ENCODE measurements at places on chromosomes 16 and 17.

DNA sequence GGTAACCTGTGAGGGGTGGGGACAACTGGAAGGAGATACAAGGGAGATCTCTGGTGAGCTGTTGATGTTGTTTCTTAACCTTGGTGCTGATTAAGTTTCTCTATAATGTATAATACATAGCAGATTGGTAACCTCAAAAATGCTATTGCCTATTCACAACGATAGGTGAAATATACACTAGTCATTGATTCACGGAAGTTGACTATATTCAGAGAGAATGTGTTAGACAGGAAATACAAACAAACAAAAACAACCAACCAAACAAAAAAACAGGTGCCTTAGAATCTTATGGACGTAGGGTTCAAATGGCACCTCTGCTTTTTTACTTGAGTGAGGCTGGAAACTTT lies 21.5 kb downstream of the HSD17B2 start:
- no peak for DNase-seq

DNA sequence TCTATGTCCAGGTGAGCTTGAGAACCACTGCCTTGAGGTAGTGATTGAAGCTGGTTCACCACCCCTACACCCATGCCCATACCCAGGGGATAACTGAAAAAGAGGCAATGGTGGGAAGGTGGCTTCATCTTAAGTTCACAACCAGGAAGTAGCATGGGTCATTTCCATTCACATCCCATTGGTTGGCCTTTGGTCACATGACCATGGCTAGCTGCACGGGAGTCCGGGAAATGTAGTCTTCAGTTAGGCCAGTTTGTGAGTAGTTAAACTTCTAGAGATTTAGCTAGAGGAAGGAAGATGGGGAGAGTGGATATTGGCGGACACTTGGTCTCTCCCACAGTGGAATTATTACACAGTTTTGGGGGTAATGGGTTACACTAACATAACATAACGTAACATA lies 92.9 kb downstream of the RGS9 start:
- no peak for DNase-seq

DNA sequence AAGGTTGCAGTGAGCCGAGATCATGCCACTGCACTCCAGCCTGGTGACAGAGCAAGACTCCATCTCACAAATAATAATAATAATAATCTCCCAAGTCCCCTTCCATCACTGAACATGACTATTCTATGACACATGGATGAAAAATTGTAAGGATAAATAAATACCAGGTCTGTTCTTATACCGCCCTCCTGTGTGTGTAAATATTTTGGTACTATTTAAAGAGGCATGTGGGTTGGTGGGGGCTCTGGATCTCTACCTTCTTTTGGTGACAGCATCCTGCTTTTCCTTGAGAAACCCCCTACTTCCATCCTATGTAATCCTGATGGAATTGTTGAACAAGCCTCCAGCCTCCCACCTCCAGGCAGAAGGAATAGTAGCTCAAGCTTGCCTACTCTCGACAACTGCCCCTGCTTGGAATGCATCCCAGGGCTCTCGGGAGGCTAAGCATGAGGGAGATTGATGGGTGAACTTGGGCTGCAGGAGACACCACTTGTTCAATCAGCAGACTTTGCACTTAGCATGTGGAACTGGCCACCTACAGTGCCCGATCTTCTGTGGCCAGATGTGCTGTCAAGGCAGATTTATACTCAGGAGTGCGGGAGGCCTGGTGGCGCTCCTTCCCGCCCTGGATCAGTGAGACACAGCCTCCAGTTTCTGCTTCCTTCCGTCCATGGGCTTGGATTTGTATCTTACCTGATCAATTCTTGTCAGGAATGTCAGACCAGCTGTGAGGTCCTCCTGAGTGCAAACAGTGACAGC lies 287.4 kb downstream of the SLC39A11 start:
- no peak for DNase-seq

GRCh38 chr16:23362460-23363317 lies 60.6 kb downstream of the SCNN1B start:
- no peak for DNase-seq

All from NCI-H1436 treated with DMSO at 0.1 percent for 48 hours (cell line).